ENCODE measurements at places on chromosomes 7 and 10. TPM values are rescaled to one million over a fixed set of nuclear protein-coding genes. Genes with fewer than 3 reads are reported as not detected.

OR2A5 gene
- total RNA-seq, result not detected

SIRT1 gene
- total RNA-seq, result 10.2 TPM

EDRF1 gene
- 8.3 TPM for total RNA-seq

DNA sequence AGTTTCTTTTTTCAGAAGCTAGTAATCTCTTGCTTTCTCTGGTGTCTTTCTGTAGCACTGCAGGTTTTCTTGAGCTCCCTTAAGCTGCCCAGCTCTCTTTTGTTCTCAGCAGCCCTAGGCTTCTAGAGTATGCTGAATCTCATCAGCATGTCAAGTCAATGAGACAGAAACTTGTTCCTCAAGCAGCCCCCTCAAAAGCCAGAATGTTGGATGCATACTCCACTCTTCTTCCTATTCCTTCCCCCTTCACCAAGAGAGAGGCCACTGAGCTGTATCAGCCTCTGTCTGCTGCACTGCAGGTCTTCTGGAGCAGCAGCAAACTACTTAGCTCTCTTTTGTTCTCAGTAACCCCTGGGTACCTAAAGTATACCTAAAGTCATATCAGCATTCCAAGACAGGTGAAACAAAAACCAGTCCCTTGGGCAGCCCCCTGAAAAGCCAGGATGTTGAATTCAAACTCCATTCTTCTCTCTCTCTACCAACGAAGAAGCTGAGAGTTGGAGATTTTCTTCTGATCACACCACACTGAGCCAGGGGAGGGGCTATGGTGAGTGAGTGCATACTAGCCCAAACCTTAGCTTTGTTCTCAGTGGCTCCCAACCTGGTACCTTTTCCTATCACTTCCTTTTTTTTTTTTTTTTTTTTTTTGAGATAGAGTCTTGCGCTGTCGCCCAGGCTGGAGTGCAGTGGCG lies 73.3 kb upstream of the WAC start:
- no peak for ATAC-seq

DNA sequence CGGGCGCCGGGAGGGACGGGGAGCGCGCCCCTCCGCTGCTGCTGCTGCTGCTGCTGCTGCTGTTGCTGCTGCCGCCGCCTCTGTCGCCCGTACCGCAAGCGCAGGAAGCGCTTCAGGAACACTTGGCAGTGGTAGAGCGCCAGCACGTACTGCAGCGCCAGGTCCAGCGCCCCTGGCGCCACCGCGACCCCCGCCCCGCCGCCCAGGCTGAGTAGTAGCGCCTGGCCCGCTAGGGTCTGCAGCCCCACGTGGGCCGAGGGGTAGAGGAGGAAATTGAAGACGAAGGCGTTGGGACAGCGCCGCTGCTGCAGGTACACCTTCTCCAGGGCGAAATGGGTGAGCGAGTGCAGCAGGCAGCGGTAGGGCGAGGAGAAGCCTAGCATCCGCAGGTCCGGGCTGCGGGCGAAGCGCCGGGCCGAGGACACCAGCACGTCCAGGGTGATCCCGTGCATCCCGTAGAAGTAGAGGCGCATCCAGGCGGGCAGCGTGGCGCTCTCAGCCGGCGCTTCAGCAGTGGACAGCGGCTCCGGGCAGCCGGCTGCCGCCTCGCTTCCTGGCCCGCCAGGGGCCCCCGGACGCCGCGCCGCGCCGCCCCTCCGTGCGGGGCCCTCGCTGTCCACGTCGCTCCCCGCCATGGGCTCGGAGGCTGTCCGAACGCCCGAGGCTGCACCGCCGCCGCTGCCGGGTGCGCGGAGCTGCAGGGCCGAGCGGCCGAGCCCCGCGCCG lies at the start of gene TMEM229A:
TMEM229A (minus strand) TSS at position 699 of the 726 bp plus-strand sequence; CDS start at position 635, 64 bp downstream.
- peak; percentile 28 for ATAC-seq

- ATAC-seq, result no peak
Observed at GRCh38 chr7:38731215-38731614, 100.0 kb upstream of the AMPH start.

GRCh38 chr10:69953851-69954250 lies 98.8 kb upstream of the MACROH2A2 start:
- ATAC-seq, result no peak

GRCh38 chr10:57288754-57289153 lies 927.7 kb upstream of the ZWINT start:
- ATAC-seq, result no peak

DNA sequence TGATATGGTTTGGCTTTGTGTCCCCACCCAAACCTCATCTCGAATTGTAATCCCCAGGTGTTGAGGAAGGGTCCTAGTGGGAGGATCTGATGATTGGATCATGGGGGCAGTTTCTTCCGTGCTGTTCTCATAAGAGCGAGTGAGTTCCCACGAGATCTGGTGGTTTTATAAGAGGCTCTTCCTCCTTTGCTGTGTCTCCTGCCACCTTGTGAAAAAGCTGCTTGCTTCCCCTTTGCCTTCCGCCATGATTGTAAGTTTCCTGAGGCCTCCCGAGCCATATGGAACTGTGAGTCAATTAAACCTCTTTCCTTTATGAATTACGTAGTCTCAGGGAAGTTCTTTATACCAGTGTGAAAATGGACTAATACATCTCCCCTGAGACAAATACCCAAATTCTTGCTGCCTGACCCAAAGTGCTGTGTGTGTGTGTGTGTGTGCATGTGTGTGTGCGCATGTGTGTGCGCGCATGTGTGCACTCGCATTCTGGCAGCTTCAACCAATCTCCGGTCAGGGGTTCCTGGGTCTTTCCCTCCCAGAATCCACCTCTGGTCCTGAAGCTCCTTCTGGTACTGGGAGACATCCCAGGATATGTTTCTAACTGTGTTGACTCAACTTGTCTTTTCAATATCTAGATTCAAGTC lies 98.1 kb upstream of the LRRC4 start:
- ATAC-seq, result no peak

- ATAC-seq, result no peak
Observed at GRCh38 chr10:75643944-75644692, 212.7 kb downstream of the LRMDA start.

GRCh38 chr10:96639899-96640298 lies 53.1 kb upstream of the TM9SF3 start:
- no peak for ATAC-seq

GRCh38 chr10:776772-777171 lies 87.3 kb upstream of the DIP2C start:
- no peak for ATAC-seq

- ATAC-seq, result no peak
Observed at GRCh38 chr10:24850727-24851296, 101.6 kb downstream of the PRTFDC1 start.

- ATAC-seq, result no peak
Observed at GRCh38 chr10:121559326-121560026, 38.8 kb downstream of the FGFR2 start.

Data from esophagus mucosa (tissue), 1 donor.